Breast epithelium (tissue), 4 donors: ENCODE measurements at places on chromosomes 3 and 15. TPM values are rescaled to one million over a fixed set of nuclear protein-coding genes. Genes with fewer than 3 reads are reported as not detected.

DNA sequence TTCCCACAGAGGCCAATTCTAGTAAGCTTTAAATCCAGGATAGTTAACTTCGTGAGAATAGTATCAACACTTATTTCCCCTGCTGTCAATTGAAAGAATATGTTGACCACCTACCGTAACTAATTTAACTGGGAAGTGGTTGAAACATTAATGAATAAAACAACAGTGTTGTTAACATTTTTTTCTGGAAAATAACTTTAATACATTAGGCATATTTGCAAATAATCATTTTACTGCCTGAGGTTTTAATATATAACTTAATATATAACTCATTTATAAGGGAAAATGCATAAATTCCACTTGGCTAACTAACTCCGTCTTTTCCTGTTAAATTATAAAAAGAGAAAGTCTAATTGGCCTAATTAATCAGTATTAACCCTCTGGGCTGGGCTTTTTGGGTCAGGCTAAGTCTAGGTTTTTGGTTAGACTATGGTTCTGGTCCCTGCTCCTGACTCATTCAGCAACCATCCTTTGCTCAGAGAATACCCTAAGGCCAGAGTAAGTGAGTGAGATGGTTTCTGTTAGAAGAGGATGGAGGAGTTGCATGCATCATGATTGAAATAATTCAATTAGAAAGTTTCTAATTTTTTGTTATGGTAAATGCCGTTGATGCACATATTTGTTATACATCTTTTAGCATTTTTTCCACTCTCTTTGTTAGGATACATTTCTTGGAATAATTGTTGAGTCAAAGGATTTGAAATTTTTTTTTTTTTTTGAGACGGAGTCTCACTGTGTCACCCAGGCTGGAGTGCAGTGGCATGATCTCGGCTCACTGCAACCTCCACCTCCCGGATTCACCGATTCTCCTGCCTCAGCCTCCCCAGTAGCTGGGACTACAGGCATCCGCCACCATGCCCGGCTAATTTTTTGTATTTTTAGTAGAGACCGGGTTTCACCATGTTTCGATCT is 10.8 kb upstream of the SKIL start:
- no peak for DNase-seq

TICRR gene
- 0.16 TPM for total RNA-seq

DNA sequence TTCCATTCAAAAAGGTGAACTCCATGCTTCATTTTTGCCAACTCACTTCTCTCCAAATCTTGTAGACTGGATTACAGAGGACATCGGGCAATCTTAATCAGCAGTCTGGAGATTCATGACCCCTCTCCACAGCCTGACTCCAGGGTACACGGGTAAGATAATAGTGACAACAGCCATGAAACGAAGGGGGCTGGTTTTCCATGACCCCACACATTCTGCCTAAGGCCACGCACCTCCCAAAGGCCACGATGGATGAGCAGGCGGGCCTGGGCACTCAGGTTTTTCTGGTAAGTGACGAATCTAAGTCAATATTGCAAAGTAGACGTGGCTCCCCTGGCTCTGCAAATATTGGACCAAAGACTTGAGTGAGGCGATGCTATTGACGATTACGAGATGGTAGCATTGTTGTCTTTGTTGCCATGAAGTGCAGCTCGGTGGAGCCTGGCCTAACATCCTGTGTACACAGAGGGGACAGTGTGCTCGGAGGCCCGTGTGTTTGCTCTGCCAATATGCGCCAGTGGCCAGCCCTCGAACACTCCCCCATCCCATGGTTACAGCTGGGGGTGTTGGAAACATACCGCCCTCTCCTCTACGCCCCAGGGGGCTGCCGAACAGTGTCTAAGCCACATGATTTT is 119.1 kb downstream of the OPA1 start:
- peak; percentile 67 for DNase-seq

DNA sequence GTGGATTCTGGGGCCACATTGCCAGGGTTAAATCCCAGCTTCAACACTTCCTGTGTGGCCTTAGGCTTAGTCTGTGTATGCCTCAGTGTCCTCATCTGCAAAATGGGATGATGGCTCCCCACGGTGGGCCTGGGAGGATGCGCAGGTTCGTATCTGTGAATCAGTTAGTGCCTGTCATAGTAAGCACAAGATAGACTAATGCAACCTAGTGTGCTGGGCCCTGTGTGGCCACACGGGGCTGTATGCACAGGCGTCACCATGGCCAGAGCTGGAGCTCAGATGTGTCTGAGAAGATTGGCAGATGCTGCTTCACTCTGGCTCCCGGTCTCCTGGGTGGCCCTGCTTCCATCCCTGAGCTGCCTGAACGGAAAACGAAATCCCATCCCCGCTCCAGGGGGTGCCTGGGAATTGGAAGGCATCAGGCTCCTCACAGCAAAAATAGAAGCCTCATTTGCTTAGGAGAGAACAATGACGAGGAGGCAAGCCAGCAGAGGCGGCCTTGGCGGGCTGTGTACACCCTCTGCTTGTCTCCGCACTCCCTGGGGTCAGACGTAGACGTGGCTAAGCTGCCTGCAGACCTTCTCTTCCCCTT is 103.6 kb downstream of the APBA2 start:
- no peak for DNase-seq

HES1 gene
- total RNA-seq, result 87.2 TPM

- no peak for DNase-seq
Measured at GRCh38 chr3:108103040-108103751, 12.4 kb upstream of the CD47 start.

GRCh38 chr3:188486952-188487351 is 333.0 kb downstream of the LPP start:
- no peak for DNase-seq

DNA sequence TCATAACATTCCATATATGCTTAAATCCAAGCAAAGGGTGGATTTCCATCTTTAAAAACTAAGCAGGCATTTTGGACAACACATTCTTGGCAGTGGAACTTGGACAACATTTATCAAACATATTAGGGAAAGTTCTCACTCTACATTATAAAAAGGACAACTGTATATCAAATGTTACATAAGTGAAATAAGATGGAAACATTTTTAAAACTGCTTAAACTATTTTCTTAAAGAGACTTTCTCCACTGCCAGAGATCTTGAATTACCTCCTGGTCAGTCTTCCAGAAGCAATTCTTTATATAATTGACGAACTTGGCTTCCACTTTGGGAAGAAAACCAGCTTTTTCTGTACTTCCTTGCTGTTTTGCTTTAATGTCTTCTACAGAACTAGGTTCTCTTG is 109.3 kb downstream of the NEO1 start:
- DNase-seq, result no peak

CHDH gene
- 27.9 TPM for total RNA-seq

ADGRG7 gene
- total RNA-seq, result not detected

KBTBD12 gene
- total RNA-seq, result not detected

- no peak for DNase-seq
Measured at GRCh38 chr3:125032100-125032643, 23.6 kb downstream of the HEG1 start.

DNA sequence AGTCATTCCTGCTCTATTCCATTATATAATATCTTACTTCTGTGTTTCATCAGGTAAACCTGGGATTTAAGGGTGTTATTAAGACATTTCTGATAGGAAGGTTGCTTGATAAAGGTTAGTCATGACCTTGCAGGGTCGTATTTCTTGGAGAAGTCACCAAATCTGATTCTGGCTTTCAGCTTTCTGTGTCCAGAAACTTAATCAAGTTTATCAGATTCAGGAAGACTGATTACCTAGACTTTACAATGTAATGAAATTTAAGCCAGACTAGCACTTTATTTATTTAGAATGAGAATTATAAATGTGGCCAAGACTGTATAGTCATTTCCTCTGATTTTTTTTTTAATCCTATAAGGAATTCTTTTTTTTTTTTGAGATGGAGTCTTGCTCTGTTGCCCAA is 81.9 kb downstream of the NEO1 start:
- DNase-seq, result no peak

GRCh38 chr15:40902605-40903561 is 8.6 kb downstream of the VPS18 start:
- no peak for DNase-seq

GOLGA8T gene
- 0.15 TPM for total RNA-seq

SEC62 gene
- 55.1 TPM for total RNA-seq

- DNase-seq, result no peak
Measured at GRCh38 chr3:193488741-193489140, 66.0 kb downstream of the ATP13A4 start.

TMCO5A gene
- not detected for total RNA-seq

ABHD5 gene
- 47.9 TPM for total RNA-seq

DNA sequence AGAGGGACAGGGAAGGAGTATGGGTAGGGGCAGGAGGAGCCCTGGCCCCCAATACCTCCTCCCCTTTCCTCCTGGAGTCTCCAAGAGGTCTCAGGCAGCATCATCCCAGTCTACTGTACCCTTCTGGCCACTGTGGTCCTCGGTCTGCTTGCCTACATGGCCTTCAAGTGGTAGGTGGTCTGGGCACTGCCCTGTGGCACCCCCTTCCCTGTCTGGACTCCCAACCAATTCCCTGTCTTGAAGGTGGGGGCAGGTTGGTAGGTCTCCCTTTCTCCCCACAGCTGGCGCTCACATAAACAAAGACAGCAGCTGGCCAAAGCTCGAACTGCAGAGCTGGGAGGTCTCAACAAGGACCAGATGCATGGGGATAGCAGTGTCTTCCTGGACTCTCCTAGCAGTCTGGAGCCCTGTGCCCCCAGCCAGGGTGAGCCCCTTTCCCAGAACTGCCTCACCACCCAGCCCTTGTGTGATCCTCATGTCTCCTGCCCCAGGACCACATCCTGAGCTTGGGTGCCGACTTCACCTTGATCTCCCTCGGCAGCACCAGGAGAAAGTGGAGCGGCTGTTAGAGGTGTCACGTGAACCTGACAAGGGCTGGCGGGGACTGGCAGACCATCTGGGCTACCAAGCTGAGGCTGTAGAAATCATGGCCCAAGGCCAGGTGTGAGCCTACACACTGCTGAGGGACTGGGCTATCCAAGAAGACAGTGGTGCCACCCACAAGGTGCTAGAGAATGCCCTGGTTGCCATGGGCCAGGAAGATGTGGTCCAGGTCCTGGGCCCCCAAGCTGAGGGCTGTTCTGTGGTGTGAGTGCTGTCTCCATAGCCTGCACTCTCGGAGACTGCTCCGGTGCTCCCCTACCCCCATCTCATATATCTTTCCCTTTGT is 33.1 kb downstream of the NBEAL2 start:
- no peak for DNase-seq
